ENCODE measurements at places on chromosomes 3 and 15.

DNA sequence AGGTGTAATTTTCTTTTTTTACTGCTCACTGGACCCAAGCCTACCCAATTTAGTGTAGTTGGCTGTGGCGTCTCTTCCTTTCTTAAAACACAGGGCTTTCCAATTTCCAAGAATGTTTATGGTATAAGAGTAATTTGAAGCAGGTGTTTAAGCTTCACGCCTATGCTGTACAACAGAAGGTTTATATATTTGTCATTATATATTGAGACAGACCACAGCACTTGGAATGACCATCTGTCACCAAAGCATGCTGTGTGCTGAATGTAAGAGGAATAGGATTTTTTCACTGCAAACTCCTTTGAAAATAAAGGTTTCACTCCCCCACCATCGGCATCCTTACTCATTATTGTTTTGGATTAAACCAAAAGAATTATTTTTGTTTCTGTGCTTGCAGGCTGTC lies 325.7 kb downstream of the OTOL1 start:
- DNase-seq, result no peak

GRCh38 chr15:80283531-80283930 lies 31.5 kb upstream of the CTXND1 start:
- DNase-seq, result no peak

DNA sequence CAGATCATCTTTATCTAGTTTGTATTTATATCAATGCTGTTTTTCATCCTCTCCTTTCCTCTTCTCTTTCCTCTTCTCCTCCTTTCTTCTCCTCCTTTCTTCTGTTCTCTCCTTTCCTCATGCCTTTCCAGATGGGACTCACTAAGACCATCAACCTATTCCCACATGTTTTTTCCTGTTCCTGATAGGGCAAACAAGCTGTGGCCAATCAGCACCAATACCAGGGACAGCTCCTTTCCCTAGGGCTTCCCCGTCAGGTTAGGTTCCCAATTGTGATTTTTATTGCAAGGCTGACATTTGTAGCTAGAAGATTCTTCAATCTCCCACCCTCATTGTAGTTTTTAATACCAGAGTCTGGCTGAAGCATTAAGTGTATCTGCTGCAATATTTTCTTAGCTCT lies 76.3 kb upstream of the COL8A1 start:
- DNase-seq, result no peak

GRCh38 chr15:68620721-68621527 lies 42.1 kb downstream of the CORO2B start:
- no peak for DNase-seq

DNA sequence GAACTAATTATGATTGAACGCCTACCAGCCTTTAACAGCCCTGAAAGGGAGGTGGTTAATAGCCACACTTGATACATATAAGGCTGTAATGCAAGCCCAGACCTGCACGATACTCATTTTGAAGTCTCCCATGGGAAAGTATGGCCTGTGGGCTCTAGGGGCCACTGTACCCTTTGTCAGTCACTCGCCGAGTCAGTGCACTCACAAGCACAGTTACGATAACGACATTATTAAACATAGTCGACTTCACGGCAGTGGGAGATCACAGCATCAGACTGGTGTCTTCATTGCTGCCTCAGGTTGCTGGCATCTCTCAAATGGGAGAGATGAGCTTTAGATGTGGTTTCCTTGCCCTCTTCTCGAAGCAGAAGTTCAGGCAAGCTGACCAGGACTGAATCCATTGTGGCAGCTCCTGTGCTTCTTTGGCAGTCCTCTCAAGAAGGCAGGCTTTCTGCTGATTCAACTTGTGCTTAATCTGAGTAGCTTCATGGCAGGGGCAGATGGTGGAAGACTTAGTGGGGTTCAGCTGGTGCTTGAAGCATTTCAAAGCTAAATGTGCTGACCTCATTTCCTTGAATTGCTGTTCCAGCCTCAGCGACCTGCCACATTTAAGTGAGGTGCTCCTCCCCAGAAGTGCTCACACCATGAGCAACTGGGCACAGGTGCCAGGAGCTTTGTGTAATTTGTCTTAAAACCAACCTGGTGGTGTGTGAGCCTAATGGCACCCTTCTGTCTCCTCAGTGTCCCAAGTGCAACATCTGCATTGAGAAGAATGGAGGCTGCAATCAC lies 15.8 kb upstream of the P4HTM start:
- no peak for DNase-seq

DNA sequence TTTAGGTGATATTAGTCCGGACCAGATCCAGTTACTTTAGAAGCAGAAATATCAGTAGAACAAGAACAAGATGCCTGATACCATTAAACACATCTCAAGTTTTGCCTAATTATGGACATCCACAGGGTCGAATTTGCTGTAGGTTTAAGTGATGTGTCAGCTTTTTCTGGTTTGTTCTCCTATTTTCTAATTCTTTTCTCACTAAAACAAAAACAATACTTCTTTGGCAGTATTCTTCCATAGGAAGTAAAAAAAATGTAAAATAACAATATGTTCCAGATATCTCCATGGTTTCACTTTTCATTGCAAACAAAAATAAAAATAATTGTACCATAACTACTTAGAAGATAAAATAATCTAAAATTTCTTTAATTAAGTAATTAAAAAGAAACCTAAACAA lies 265.7 kb downstream of the SHOX2 start:
- no peak for DNase-seq

DNA sequence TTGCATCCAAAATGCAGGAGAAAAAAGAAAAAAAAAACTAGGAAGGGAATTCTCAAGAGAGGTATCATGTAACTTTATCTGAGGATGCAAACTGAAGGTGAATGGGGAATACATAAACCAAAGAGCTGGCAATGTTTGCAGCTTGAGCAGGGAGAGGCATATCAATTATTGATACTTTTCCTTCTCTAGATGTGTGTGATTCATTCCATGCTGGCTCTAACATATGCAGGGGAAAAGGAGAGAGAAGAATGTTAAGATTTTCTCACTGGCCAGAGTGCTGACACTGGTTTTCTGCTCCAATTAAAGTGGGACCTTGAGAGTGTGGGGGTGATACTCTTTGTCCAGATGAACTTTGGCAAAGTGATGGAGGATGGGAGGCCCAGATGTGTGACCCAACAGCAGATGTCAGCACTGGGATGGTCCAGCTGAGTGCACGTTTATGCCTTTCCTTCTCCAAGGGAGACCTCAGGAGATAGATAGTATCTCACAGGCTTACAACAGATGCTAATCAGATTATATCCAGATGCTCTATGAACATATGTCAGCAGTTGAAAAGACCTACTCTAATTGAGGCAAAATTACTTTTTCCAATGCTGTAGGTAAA lies 50.0 kb upstream of the PSMD6 start:
- DNase-seq, result no peak

- DNase-seq, result no peak
These were observed 140.0 kb downstream of the PLOD2 start for GRCh38 chr3:146020969-146021368.

DNA sequence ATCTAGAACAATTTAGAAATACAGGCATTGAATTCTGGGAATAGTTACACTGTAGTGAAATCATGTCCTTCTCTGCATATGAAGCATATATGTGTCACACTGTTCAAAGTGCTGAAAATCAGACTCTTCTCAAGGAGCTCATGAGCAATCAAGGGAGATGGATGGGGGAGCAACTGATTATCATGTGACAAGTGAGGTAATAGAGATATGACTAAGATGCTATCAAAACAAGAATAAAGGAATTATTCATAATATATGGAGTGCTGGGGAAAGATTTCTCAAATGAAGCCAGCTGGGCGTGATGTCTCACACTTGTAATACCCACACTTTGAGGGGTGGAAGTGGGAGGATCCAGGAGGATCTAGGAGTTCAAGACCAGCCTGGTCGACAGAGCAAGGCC lies 74.9 kb upstream of the CHRNB4 start:
- DNase-seq, result peak; percentile 70

Data from inflammatory macrophage (primary cell).